Cortex of kidney (tissue), 1 donor: ENCODE measurements at places on chromosomes 7 and 10.

DNA sequence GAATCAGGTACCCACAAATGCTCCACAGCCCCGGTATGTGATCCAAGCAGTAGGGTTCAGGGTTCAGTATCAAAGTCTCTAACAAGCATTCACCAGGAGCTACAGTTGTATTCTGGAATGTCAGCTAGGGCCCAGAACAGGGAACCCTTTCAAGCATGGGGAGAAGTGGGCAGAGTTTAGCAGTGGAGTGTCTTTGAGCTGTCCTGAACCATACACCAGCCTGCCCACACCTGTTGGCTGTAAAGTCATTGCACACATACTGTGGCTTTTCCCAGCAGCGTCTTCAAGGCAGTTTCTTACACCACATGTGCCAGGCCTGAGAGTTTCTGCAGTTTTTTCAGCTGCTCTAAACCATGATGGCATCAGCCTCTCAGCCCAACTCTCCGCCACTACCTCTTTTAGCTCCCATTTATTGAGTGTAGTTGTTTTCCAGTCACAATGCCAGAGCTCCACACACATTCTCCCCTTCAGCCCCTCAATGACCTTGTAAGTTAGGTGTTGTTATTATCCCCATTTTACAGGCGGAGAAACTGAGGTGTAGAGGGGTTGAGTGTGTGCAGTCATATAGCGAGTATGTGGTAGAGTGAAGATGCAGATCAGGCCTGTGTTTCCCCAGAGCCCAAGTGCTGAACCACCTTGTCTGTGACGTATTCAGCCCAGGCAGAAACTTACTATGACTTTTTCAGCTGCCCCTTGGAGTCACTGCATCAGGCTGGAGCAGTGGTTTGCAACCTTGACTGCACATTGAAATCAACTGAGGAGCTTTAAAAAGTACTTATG lies 83.1 kb downstream of the CHN2 start:
- no peak for DNase-seq

DNA sequence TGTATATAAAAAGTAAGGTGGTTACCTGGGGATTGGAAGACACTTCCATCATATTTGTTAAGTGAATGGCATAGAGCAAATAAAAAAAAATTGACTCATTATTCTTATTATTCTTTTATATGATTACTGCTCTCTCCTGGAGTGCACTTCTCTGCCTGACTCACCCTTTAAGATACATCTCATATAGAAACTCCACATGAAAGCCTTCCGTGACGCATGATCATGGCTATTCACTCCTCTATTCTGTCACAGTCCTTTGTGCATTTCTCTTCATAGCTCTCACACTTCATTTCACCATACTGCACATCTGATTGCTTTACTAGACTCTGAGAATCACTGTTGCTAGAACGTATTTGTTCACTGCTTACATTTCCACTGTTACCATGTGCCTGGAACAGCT lies 597.3 kb downstream of the CNTNAP2 start:
- DNase-seq, result no peak

DNA sequence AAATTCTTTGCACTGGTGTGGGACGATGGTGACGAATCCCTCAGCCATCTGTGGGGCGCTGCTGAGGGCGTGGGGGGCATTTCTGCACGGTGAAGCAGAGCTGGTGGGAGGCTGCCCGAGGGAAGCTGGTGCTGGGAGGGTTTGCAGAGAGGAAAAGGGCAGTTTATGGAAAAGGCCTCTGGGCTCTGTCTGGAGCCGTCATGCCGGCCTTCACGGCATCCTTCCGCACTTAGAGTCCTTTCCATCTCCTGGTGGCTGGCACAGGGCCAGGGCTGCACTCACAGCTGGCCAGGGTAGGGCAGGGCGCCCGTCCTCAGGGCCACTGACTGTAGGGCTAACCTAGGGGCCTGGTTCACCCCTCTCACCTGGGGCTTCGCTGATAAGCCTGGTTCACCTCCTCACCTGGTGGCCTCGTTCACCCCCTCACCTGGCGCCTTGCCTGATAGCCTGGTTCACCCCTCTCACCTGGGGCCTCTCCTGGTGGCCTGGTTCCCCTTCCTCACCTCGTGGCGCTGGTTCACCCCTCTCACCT lies 598 bp upstream of the AMZ1 start:
- DNase-seq, result no peak

DNA sequence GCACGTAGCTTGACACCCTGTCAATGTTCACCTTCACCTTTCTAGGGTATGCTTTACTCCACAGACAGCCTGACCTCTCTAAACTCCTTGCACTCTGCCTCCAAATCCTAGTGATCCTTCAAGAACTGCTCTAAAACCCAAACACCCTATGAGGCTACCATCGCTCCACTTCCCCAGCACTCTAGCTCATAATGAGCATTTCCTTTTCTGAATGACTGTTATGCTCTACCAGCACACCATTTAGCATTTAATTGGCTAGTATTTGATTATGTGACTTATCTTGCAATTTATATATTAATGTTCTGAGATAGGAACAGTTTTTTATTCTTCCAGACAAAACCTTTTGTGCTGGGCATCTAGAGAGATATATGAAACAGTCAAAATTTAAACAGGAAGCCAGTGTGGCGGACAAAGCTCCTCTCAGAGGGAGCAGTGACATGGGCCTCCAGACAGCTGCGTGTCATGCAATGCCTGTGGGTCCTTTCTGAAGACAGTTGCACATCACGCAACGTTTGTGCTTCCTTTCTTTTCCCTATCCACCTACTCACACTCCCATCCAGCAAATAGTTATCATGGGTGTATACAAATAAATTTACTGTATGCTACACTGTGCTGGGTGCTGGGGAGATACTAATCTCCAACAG lies 86.3 kb downstream of the ALOX5 start:
- no peak for DNase-seq
